Natural killer cell (primary cell): ENCODE measurements at places on chromosomes 3 and 15.

DNA sequence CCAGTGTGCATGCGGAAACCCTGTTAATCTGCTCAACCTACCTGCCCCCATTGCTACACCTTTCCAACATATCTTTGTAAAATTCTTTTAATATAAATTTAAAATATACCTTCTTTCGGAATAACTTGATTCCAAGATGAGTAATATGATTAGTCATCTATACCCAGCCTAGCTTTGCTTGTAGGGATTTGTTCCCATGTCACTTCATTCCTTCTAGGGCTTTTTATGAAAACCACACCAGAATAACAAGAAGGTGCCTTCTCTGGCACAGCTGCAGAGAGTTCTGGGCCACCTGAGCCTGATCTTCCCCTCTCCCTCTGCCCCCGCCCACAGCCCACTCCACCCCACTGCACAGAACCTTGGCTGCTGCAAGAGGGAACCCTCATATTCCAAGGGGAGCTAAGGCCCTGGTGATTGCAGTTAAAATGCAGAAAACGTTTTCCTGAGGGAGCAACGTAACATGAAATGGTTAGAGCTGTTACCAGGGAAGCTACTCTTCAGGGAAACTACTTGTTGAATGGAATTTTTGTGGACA lies 38.6 kb upstream of the HACD2 start:
- no peak for DNase-seq

DNA sequence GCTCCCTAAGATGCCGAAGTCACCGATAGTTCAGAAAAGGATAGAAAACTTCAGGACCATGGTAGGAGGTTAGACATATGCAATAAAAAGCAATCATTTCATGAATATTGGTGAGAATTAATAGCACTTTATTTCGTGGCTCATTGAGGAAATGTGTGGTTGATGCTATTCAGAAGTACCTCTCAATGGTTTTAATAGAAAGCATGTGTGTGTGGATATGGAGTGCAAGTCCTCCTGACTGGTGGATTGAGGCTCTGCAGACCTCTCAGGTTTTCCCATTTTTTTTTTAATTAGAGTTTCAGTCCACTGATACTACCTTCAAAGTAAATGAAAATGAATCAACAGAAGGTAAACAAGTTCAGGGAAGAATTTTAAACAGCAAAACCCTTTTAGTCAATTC lies 384.3 kb upstream of the RARB start:
- DNase-seq: no peak

DNA sequence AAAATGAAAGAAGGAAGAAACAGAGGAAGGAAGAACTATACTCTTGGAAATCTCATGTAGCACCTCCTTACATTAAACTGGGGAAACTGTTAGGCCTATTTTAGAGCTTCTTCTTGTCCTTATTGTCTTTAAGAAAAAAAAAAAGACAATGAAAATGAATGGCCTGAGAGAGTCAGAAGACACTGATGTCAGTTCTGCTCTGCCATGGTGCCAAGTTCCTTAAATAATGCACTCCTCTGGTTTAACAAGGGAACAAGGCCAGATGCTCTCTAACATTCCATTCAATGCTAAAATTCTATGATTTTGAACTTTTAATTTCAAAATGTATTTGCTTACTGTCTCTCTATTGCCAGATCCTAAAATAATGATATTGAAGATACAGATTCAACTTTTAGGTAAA lies 4.4 kb upstream of the MBNL1 start:
- no peak for DNase-seq

DNA sequence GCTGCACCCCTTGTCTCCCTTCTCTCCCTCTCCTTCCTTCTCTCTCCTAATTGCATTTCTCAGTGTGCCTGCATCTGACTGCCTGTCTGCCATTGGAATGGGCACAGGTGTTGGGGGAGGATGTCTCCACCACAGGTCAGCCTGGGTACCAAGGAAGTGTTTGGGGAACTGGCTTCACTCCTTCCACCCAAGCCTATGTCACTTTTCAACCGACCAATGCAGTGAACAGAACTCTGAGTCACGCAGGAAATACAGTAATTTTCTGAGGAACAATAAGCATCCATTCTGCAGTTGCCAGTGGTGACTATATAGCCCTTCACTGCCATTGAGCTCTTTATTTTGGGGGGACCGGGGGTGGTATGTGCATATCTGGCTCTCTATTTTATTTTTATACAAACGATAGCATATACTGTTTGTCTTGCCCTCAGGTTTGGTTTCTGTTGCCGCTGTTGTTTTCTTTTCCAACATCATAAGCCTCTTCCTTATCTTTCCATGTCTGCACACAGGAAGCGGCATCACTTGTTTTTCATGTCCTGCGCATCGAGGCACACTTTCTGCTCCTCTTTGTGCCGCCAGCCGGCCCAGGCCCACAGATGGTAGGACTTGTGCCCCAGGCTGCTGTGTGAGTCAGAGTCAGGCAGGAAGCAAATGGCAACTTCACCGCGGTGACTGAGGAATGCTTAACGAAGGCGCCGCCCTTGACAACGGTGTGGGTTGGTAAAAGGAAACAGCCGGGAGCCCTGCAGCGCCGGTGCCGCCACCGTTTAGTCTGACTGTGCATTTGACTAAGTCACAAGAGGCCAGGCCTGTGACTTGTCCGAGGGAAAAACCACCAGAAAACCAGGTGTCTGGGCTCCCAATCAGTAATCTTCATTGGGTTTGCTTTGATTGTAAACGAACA lies 21.1 kb upstream of the CDCP1 start:
- peak; percentile 85 for DNase-seq

GRCh38 chr15:45094358-45094730 lies 19.6 kb downstream of the DUOX2 start:
- no peak for DNase-seq

DNA sequence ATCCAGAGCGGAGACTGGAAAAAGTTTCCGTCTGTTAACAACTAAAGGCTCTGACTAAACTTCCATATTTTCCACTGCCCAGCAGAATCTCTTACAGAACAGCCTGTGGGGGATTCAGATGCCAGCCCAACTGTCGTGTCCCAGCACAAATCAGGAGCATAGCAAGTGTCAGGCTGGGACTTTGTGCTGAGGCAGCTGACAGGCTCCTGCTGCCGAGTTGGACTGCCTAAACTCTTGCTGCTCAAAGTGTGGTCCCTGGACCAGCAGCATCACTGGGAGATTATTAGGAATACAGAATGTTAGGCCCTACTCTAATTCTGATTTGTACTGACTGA lies 31.2 kb upstream of the CMTM7 start:
- no peak for DNase-seq

DNA sequence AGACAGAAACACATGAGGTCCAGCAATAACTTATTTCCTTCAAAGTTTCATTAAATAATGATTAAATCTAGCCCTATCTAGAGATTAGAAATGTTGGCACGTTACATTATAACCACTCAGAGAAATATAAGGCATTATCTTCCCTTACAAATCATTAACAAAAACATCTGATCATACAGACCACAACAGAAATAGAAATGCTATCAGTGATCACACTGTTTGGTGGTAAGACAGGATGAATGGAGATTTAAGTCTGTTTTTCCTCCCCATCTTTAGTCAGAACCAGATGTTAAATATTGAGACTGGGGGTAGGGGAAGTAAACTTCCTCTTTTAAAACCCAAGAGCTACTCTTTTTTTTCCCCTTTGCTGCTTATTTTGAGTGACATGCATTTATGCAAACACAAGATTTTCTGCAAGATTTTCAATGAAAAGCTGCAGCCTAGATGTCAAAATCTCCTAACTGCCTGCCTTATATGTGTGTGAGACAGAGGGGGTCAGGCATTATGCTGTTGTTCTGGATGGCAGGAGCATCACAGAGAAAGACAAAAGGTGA lies 70.4 kb downstream of the CBLB start:
- no peak for DNase-seq

GRCh38 chr3:127196466-127197299 lies 3.8 kb downstream of the PRR23E start:
- DNase-seq: no peak

DNA sequence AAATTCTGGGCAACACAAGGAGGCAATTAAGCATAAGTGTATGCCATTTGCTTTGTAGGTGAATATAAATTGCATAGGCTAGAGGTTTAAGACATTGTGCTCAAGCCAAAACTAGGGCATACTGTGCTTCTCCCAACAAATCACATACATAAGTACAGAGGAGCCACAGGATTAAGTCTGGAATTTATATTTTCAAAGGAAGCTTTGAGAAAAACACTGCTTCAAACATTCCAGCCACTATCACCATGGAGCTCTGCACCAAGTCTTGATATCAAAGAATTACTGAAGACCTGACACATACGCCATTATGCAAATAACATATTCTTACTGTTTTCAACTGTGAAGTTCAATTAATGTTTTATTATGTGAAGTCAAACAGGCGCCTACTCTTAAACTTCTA lies 119.4 kb upstream of the NPHP3 start:
- DNase-seq: no peak
